ENCODE measurements at places on chromosomes 2 and 18.
A peak's percentile ranks its signal among the peaks of the same experiment; 100 is the strongest.

DNA sequence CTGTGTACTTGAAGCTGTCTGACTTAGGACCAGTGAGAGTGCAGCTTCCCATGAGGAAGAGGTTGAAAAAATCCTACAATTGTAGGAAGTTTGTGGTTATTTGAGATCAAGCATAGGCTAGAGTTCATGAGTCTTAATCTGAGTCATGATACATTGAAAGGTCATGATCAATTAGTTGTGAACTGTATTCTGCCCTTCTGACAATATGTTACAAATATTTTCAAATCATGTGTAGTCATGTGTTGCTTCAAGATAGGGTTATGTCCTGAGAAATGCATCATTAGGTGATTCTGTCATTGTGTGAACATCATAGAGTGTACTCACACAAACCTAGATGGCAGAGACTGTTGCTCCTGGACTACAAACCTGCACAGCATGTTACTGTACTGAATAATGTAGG, 68.4 kb upstream of the MFF start:
- no peak for DNase-seq

DNA sequence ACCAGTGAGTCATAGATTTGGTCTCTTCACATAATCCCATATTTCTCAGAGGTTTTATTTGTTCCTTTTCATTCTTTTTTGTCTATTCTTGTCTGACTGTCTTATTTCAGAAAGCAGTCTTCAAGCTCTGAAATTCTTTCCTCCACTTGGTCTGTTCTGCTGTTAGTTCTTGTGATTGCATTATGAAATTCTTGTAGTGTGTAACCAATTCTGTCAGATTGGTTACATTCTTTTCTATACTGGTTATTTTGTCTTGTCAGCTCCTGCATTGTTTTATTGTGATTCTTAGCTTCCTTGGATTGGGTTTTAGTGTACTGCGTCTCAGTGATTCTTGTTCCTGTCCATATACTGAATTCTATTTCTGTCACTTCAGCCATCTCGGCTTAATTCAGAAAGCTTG, 18.6 kb downstream of the EHBP1 start:
- no peak for DNase-seq

DNA sequence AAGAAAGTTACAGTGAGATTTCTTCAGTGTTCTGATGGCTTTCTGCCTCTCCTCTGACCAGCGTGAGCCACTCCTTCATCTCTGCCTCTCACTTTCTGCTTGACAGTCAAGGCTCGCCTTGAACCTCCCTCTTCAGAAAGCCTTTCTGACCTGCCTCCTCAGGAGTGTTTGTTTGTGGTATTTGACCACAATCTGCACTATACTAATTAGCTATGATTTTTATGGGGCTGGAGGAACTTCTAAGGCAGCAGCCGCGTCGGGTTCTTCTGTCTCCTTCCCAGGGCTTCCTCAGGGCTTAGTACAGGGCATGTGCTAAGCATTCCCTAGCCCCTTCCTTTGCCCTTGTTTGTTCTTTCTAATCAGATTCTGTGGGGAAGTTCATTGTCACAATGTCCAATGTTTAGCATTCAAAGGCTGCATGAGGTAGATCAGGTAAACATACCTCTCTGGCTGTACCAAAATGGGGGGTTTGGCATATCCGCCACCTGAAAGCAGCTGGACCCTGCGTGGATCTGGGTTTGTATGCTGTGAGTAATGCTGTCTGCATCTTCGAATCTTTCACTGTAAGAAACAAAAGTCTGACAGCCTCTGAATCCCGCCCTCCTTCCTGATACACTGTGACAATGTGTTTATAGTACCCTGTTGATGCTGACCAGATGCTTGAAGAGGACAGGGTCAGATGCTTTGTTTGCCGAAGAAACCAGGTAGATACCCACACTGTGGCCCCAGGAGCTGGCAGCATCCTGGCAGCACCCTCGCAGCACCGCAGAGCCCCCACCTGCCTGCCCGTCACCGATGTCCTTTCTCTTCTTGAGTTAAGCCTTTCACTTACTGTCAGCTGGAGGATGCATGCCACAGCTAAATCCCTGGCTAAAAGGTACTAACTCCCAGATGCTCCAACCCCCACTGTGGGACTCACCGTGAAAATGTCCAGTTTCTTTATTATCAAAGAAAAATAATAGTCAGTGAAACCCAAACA, 260.8 kb upstream of the HDAC4 start:
- no peak for DNase-seq

DNA sequence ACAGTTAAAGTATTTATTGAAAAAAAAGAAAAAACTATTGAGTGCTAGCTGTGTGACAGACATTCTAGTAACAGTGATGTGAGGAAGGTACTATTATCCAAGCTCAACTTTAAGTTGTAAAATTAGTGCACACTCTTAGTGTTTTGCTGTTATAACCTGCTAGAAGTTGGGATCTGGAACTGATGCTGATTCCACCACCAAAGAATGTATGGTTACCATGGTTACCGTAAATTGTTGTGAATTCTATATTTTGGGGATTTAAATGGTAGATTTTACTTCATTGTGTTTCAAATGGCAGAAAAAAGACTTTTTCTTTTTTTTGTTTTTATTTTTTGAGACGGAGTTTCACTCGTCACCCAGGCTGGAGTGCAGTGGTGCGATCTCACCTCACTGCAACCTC, 5.3 kb downstream of the AGFG1 start:
- no peak for DNase-seq

- no peak for DNase-seq
Observed at GRCh38 chr2:178910005-178910404, 102.8 kb upstream of the TTN start.

GRCh38 chr2:108554528-108554927, 20.3 kb downstream of the LIMS1 start:
- no peak for DNase-seq

GRCh38 chr18:35407871-35408481, 30.8 kb upstream of the ZNF396 start:
- DNase-seq: peak; percentile 61

DNA sequence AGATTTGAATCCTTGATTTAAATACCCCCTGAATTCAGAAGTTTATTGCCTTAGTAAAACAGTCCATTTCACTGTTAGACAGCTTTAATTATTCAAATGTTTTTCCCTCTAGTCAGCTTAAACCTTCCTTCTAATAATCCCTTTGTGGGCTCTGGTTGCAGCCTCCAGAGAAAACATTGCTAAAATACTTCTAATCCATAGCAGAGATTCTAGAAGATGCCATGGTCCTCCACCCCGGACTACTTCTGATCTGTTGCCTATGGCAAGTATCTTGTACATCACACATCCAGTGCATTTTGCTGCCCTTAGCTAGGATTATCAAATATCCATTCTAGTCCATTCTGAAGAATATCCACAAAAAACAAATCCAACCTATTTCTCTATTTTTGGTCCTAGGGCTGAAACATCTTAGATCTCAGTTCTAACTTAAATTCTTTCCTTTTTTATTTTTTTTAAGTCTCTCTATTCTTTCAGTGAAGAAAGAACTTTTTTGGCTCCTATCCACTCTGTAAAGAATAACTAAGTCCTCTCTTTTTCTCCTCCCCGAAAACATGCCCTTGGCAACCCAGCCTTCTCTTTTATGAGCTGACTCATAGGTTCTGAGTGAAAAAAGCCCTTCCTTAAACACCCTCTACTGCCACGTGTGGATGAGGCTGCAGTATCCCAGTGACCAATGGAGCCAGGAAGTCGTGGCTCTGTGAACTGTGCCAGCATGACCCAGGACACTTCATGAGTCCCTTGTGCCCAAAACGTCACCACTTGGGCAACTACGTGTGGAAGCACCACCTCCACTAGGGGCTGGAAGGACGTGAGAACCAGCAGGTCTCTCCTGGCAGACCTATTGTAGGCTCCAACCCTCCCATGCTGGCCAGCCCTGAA, 349.8 kb downstream of the TNS1 start:
- DNase-seq: no peak

DNA sequence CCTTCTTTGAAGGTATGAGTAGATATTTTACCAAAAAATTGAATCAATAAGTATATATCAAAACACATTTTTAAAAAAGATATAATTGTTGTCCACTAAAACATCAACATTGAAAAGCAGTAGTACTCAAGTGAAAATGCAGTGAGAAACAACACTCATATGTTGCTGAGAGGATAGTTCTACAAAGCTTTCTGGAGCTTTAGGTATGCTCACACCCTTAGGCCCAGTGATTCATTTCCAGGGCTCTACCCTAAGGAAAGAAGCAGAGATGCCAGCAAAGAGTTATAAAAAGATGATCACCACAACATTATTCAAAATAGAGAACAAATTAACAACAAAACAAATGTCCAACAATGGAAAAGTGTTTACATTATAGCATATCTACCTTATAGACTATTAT, 197.3 kb upstream of the CCDC150 start:
- DNase-seq: no peak

- no peak for DNase-seq
Observed at GRCh38 chr2:78127424-78127823, 605.2 kb upstream of the LRRTM4 start.

DNA sequence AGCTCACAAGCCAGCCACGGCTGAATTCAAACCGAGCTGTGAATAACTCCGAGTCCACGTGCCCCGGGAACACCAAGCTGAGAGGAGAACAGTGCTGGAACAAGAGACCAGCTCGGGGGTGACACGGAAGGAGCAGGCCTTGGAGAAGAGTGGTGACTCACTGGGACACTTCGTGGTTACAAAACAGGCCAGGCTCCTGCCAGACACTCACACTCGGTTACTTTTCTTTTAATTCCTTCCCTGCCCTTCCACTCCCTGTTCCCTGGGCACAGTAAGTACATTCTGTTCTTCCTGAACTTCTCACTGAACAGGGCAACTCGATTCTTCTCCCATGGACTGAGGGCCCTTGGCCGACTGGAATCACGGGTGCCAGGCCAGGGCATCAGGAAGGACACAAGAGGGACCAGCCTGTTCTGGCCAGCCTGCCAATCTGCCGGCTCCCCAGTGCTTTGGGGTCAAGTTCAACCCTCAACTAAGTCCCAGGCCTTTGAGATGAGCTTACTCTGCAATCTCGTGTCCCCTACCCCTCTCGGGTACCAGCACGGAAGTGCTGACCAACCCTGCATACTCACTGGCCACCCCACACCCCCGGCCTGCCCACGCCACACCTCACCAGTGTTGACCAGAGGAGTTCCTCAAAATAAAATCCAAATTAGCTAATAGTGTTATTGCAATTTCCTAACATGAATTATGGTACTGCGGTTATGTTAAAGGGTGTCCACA, 87.5 kb downstream of the TFCP2L1 start:
- no peak for DNase-seq

GRCh38 chr2:182316950-182317349, 109.9 kb downstream of the PDE1A start:
- DNase-seq: no peak

- no peak for DNase-seq
Observed at GRCh38 chr2:232611559-232612218, 21.7 kb upstream of the EFHD1 start.

DNA sequence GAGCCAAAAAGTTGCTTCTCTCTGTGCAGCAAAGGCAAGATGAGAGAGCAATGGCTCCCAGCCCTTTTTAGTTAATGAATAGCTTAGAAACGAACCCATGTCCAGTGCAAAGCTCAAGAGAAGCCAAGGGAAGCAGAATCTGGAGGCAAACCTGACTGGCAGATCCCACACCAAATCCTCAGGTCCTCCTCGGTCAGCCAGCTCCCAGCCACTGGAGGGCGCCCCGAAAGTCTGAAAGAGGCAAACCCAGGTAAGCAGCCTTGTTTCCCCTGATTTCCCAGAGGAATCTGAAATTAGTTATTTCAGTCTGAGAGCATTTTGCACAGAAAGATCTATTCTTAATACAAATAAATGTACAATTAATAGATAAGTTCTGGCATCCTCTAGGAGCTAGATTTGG, 71.3 kb upstream of the PID1 start:
- DNase-seq: no peak

DNA sequence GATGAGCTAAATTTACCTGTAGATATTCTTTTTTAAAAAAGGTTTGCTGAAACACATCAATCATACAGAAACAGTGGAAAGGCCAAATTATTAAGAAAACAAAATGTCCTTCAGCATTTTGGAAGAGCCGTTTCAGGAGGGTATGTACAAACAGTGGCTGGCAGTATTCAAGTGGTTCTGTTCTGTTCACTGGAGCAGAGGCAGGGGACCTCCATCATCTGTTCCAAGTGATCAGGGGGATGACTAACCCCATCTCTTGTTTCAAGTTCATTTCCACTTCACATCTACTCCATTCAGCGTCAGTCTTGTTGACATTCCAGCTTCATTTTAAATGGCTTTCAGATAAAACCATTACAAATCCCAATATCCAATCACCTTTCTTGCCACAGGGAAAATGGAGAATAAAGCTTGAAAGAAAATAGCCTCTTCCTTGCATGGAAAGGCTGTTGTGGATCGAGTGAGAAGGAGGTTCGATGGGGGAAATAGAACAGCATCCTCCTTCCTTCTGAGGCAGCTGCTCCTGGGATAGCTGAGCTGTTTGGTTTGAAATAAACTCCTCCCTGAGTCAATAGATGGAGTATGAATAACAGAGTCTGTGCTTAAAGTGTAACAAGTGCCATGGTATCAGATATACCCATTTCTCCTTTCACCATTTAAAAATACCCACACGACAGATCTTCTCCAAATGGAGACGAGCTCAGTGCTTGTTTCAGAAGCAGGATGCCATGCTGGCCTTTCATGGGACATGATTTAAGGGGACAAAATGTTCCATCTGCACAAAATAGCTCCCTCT, 63.7 kb upstream of the OTOF start:
- no peak for DNase-seq

GRCh38 chr2:224222291-224222690, 179.6 kb downstream of the FAM124B start:
- DNase-seq: no peak

GRCh38 chr2:27379383-27379835, 1.1 kb downstream of the ZNF513 start:
- no peak for DNase-seq

- DNase-seq: no peak
Observed at GRCh38 chr2:163755366-163755765, 19.6 kb upstream of the FIGN start.

DNA sequence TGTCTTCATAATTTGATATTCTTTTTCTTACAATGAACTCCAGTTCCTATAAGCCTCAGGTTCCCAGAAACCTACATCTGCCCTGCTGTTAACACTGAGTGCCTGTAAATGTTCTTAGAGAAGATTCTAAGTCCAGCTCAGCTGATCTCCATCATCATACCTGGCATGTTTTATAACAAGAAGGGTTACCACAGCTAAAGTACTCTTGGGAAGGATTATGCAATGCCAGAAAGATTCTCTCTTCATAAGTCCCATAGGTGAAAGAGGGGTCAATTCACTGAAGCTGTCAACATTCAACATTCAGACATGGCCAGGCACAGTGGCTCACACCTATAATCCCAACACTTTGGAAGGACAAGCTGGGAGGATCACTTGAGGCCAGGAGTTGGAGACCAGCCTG, 31.3 kb upstream of the PTPN4 start:
- no peak for DNase-seq

DNA sequence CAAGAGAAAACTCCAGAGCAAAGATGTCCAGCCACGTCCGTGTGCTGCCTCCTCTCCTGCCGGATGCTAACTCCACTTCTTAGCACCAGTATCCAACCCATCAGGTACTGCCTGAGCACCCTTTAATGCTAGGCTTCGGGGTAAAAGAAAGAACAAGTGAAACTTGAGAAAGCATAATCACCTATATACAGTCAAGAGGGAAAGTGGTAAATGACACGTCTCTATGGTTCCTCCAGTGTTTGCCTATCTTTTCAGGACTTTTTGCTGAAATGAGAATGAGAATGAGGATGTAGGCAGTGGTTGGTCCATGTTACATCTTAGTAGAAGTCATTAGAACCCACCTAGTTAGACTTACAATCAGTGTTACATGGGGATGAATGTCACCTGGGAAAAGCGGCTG, 47.9 kb downstream of the EPHA4 start:
- DNase-seq: no peak

- DNase-seq: no peak
Observed at GRCh38 chr2:230919240-230919639, 5.8 kb downstream of the GPR55 start.

All from NCI-H2171 (cell line).